CD4-positive, alpha-beta T cell treated with Interleukin-4 for 4 hours (primary cell): ENCODE measurements at places on chromosomes 7 and 10.

DNA sequence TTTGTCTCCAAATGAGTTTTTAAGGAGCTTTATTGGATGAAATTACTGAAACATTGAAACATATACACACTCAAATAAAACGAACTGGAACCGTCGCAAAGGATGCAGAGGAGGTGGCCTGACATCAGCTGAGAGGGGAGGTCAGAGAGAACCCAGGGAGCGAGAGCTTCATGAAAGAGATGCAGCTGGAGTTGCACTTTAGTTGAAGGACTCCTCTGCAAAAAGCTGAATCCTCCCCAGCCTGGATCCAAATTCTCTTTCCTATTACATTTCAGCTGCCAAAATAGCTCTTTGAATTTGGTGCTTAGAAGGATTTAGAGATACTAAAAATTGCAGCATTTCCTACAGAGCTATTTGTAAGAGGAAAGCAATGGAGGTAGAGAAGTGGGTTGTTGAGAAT lies 140.0 kb upstream of the DPP6 start:
- no peak for DNase-seq

DNA sequence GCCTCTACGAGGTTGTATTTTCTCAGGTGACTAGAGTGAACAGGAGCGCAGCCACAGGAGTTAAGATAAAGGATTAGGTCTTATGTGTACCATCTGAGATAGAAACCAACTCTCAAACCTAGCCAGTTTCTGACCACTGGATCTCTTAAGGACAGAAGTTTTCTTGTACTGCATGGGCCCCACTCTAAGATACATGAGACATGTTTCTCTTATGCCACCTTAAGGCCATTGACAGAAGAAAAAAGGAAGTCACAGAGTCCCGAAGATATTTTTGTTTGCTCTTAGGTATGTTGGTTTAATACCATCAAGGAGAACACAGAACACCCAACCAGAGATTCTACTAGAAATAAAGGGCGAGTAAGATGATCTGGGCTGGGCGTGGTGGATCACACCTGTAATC lies 335.8 kb downstream of the FRMD4A start:
- DNase-seq: no peak

GRCh38 chr10:67878133-67878532 lies 6.3 kb upstream of the SIRT1 start:
- no peak for DNase-seq

GRCh38 chr7:36521133-36521532 lies 131.5 kb downstream of the ANLN start:
- no peak for DNase-seq

GRCh38 chr10:62308101-62308500 lies 39.5 kb upstream of the RTKN2 start:
- DNase-seq: no peak
